ENCODE measurements at places on chromosomes 6 and 20.

- H3K4me3 ChIP-seq, result no peak overlapping the region
- no peak for DNase-seq
- H3K4me1 ChIP-seq, result peaks cover 28% of the 10 kb centered on the region
- no peak overlapping the region for H3K27ac ChIP-seq
Measured at GRCh38 chr6:170147056-170147787, 143.7 kb downstream of the DLL1 start.

- no peak overlapping the region for H3K4me3 ChIP-seq
- H3K4me1 ChIP-seq, result peaks cover 4% of the 10 kb centered on the region
- H3K27ac ChIP-seq, result no peak overlapping the region
- H3K36me3 ChIP-seq, result peaks cover 41% of the 10 kb centered on the region
Measured at GRCh38 chr6:111730864-111731263, 125.2 kb upstream of the TRAF3IP2 start.

GRCh38 chr6:97014595-97014994 is 90.1 kb downstream of the KLHL32 start:
- H3K27ac ChIP-seq, result no peak overlapping the region
- peaks cover 6% of the 10 kb centered on the region for H3K4me1 ChIP-seq
- H3K36me3 ChIP-seq, result no peaks in the 10 kb centered on the region
- no peak overlapping the region for H3K4me3 ChIP-seq
- no peaks in the 10 kb centered on the region for H3K27me3 ChIP-seq

- H3K27me3 ChIP-seq, result no peaks in the 10 kb centered on the region
- no peak for DNase-seq
- H3K4me1 ChIP-seq, result peaks cover 28% of the 10 kb centered on the region
Measured at GRCh38 chr20:50815162-50815989, 20.5 kb downstream of the BCAS4 start.

DNA sequence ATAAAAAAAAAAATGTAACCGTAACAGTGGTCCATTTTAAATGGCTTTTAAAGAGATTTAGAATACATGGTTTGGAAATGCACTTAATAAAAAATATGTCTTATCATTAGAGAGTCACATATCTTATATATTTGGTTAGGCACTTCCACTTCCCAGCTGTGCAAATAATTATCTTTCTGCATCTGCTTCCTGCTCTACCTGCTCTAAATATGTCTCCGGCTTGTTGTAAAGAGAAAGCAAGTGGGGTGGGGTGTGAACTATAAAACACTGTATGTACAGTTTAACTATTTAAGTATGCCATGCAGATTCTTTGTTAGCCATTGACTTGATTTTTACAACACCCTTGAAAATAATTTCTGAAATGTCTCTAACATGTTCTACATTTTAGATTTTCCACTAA is 106.3 kb downstream of the NKAIN2 start:
- no peaks in the 10 kb centered on the region for H3K4me1 ChIP-seq
- H3K36me3 ChIP-seq, result no peaks in the 10 kb centered on the region
- H3K27me3 ChIP-seq, result peaks cover 79% of the 10 kb centered on the region
- no peak overlapping the region for H3K4me3 ChIP-seq
- no peak overlapping the region for H3K27ac ChIP-seq

DNA sequence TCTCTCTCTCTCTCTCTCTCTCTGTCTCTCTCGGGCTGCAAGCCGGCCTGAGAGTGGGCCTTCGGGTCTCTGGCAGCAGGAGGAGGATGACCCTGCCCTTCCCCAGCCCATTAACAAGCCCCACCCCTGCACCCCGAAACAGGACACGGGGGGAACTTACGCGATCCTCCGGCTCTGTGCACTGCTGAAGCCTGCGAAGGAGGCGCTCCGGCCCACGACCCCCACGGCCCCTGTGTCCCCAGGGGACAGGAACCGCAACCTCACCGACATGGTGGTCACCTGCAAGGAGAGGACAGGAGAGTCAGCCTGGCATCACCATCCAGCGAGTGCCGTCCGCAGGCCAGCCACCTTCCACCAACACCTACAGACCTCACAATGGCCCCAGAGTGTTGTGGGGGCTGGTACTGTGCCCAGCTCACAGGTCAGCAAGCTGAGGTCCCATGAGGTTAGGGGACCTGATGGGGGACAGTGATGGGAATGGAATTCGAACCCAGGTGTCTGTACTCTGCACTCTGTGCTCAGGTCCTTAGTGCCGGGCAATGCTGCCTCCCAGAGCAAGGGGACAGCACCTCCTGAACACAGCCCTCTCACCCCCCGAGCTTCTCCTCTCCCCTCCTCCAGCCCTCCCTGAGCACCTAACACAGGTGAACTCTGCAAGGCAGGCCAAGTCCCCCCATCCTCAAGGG is 60.6 kb downstream of the RIPOR3 start:
- peaks cover 16% of the 10 kb centered on the region for H3K4me1 ChIP-seq
- H3K27ac ChIP-seq, result no peak overlapping the region
- H3K4me3 ChIP-seq, result no peak overlapping the region
- H3K36me3 ChIP-seq, result no peaks in the 10 kb centered on the region
- no peaks in the 10 kb centered on the region for H3K27me3 ChIP-seq
- DNase-seq, result no peak
